Activated CD4-positive, alpha-beta memory T cell treated with anti-CD3 and anti-CD28 coated beads for 36 hours (primary cell): ENCODE measurements at places on chromosomes 5 and 9. TPM values are rescaled to one million over a fixed set of nuclear protein-coding genes. Genes with fewer than 3 reads are reported as not detected.
A peak's percentile ranks its signal among the peaks of the same experiment; 100 is the strongest.

RFESD gene
- 8.8 TPM for total RNA-seq

PRR16 gene
- total RNA-seq = not detected

ZNF366 gene
- not detected for total RNA-seq

TAF11L7 gene
- not detected for total RNA-seq

SLC46A2 gene
- total RNA-seq = not detected

CCDC180 gene
- 1.1 TPM for total RNA-seq

DNA sequence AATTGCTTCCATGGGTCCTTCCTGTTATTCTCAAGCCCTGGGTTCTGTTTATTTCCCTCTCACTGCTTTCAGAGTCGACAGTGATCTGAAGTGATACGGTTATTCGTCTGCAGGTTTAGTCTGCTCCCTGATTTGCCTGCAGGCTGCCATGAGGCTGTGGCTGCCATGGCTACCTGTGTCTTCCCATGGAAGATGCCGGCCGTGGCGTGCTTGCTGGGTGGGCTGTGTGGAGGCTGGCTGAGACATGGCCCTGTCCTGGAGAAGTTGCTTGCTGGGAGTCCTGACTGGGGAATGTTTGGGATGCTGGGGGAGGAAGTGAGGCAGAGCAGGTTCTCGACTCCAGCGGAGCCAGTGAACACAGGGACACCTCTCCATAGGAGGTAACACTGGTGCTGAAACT lies 104.1 kb upstream of the TBC1D2 start:
- DNase-seq = no peak

- DNase-seq = peak; percentile 50
Observed at GRCh38 chr5:14595189-14595588, 13.6 kb downstream of the OTULINL start.

- no peak for DNase-seq
Observed at GRCh38 chr5:78633700-78634099, 14.9 kb downstream of the LHFPL2 start.

DNA sequence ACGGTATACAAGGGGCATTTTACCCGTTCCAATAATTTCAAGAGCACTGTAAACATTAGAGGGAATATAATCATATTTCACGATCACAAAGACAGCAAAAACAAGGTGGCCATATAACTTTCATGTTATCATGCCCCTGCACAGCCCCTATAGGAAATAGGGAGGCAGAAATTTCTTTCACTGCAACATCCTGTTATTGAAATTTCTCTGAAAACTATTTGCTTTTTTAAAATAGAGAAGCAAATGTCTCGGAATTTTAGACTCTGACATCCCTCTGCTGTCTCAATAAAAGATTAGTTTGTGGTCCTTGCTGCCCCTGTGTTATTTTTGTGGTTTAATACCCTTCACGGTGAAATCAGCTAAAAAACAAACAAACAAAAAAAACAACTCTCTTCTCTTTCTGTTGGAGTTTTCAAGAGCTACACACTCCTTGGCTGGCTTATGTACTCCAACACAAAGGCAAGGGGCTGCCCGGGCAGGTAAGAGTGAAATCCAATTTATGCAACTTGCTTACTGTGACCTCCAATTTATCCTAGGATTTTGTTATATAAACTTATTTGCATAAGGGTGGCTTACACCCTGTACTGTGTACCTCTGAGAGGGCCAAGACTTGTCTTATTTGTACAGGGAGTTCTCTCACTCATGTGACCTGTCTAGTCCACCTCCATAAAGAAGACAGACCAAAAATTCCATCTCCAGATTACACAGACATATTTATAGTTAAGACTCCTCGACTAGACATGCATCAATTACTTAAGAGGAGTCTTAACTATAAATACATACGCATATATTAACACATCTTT lies 223.6 kb downstream of the MLLT3 start:
- no peak for DNase-seq

DNA sequence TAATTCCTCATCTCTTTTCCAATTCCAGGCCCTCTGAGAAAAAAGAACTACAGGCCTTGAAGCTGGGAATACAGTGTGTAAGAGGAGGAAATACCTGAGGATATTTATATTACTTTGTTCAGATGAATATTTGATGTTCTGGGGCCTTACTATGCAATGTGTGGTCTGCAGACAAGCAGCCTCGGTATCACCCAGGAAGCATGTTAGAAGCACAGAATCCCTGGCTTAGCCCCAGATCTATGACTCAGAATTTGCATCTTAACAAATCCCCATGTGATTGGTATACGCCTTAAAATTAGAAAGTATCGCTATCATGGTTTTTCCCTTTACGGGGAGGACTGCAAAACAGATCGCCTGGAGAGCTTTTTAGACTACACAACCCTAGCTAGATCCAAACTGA lies 121.0 kb downstream of the JAKMIP2 start:
- no peak for DNase-seq

DNA sequence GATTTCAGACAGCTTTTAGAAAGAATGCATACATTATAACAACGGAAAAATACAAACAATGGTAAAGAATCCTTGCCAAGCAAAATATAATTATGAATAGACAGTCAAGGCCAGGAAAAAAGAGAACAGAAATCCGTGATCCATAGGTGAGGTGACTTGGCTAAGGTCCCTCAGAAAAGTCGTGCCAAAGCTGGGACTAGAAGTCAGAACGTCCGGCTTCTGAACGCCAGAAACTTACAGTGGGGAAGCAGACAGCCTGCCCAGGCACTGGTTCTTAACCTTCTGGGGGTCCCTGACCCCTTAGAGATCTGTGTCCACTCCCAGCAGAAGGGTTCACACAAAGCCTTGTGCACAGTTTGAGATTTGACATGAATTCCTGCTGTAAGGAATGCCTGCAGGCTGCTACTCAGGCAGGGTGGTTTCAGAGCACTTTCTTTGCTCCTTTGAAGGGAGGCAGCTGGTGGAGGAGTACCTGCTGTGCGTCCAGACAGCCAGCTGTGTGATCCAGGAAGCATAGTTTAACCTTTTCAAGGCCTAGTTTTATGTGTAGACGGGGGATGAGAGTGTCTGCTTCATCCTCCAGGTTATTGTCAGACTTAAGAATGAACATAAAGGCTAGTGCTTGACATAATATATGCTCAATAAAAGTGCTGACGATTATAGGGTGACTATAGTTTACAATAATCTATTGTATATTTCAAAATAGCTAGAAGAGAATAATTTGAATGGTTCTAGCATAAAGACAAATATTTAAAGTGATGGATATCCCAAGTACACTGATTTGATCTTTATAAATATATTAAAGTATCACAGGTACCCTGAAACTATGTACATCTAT lies 852 bp downstream of the ARHGEF37 start:
- no peak for DNase-seq

GRCh38 chr9:112925058-112925641 lies 34.5 kb upstream of the SLC46A2 start:
- DNase-seq = peak; percentile 10

- DNase-seq = no peak
Observed at GRCh38 chr9:26132746-26133312, 454.6 kb upstream of the TUSC1 start.

DNA sequence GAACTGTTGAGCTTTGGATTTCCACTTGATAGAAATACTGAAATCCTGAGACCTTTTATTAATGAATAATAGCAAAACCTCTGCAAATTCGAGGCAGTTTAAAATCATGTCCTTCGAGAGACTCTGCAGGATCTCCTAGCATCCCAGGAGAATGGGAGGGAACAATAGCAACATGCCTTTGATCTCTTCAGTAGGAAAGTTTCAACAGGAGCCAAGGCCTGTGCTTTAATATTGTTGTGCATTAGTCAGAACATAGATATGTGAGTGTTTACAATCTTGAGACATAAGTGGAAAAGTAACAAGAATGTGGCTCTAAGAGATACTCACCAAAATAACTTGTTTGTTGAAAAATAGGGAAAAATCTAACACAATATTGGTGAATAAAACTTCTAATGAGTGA lies 83.3 kb upstream of the LHFPL2 start:
- no peak for DNase-seq

- DNase-seq = no peak
Observed at GRCh38 chr5:116242343-116242742, 157.5 kb downstream of the COMMD10 start.

DNA sequence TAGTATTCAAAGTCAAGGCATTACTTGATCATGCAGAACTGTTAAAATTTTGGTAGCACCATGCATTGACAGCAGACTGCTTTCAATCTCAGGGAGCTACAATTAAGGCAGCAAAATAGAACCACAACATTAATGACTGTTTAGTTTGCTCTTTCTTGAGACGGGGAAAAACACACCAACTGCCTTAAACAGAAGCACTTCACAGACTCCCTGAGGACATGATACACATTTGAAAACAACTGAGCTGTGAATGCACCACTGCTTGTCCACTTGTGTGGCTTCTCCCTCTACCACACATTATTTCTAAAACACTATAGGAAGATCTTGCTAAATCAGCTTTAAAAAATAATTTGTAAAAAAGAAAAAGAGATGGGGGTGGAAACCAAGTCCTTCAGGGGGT lies 79.6 kb upstream of the MAST4 start:
- DNase-seq = no peak

- DNase-seq = no peak
Observed at GRCh38 chr5:168766426-168766700, 187.2 kb upstream of the PANK3 start.

DNA sequence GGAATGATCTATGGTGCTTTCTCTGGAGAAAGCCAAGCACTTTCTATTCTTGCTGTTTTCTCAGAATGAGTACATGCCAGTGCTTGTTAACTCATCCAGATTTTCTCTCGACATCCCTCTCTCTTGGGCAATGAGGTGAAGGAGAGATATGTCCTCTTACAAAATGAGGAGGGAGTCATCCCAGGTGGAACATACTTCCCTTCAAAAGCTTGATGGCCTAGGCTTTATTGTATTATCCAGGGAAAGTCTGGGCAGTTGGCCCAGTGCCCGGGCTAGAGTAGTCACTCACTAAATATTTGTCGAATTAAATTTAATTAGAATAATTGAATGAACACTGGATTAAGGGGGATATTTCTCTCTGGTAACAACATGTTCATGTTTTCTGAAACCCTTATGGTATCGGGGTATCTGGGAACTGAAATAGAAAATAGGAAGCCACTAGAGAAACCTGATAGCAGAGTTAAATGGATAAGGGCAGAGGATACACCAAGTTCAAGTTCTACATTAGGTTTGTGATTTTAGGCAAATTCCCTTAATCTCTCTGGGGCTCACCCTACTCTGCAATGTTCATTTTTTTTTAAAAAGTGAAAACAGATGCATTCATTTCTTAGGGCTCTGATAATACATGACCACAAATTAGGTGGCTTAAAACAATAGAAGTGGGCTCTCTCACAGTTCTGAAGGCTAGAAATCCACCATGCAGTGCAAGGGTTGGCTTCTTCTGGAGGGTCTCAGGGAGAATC lies 99.6 kb downstream of the LIFR start:
- DNase-seq = no peak

GRCh38 chr5:34706084-34706483 lies 50.0 kb downstream of the RAI14 start:
- no peak for DNase-seq

GRCh38 chr9:115098226-115098965 lies 19.6 kb downstream of the TNC start:
- DNase-seq = no peak

GRCh38 chr9:129619787-129620668 lies 873 bp downstream of the C9orf50 start:
- no peak for DNase-seq

DNA sequence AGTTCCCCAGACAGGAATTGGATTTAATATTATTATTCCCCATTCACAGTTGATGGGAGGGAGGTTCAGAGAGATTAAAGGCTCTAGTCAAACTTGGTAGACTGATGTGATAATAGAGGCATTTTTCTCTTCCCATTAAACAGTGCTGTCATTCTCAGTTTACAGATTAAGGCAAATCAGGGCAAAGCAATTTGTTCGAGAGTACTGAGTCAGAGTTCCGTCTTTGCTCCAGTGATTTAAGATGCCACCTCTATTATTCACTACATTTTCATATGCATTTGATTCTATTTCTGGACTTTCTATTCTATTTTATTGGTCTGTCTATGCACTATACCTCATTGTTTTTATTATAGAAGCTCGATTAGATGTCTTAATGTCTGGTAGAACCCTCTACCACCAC lies 201.0 kb upstream of the RAI14 start:
- no peak for DNase-seq

- DNase-seq = no peak
Observed at GRCh38 chr5:134275822-134276221, 49.9 kb upstream of the PPP2CA start.

DNA sequence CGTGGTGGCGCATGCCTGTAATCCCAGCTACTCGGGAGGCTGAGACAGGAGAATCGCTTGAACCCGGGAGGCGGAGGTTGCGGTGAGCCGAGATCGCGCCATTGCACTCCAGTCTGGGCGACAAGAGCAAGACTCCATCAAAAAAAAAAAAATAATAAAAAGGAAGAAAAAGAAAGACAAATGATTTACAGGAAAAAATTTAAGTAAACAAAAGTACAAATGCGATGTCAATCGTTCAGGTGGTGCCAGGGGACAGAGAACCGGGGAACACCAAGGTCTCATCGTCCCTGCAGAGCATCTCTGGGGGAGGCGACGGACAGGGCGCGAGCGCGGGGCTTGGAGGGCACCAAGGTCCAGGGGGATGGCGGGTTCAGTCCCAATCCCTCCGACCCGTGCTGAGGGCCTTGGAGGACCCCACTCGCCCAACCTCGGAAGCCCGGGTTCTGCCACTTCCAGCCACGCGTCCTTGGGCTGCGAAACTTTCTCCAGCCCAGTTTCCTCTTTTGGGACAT lies 607 bp upstream of the HNRNPAB start:
- peak; percentile 39 for DNase-seq

DNA sequence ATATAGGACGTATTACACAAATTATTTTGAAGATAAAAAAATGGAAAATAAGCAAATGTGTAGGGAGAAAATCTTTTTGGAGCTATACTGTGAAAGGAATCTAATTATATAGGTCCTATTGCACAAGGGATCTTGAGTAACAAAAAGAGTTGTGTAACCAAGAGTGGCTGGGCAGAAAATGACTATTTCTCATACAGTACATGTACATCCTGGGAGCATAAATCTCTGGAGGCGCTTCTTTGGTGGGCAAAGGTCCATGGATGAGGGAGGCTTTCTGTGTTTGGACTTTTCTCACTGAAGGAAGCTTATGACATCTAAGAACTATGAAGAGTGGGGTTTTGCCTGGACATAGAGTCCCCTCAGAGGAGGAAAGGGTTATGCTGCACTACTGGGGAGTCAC lies 29.8 kb downstream of the ANKS6 start:
- no peak for DNase-seq

- DNase-seq = no peak
Observed at GRCh38 chr9:124306098-124306735, 48.5 kb downstream of the NEK6 start.

- DNase-seq = no peak
Observed at GRCh38 chr9:12954441-12954840, 179.6 kb downstream of the LURAP1L start.

- no peak for DNase-seq
Observed at GRCh38 chr5:1836176-1836890, 35.1 kb downstream of the NDUFS6 start.

- DNase-seq = peak; percentile 70
Observed at GRCh38 chr9:127154390-127155191, 32.2 kb upstream of the ANGPTL2 start.
